ENCODE measurements at places on chromosomes 7 and 10.
A peak's percentile ranks its signal among the peaks of the same experiment; 100 is the strongest.

GRCh38 chr7:139725077-139725476 lies 52.7 kb downstream of the HIPK2 start:
- DNase-seq = peak; percentile 30

DNA sequence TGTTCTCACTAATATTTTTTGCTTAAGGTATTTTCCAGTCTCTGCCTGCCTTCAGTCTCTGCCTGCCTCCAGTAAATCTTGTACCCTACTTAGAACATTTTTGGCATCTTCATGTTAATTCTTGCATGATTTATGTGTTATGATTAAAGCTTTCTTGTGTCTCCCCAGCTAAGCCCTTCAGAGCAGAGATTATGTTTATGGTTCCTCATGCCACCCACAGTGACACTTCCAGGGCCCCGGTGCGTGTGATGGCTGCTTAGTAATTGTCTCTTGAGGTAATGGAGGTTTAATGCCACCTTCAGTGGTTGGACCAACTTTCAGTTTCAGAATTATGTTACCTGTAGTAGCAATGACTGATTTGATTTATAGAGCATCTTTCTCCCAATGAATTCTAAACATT lies 70.6 kb upstream of the MET start:
- no peak for DNase-seq

DNA sequence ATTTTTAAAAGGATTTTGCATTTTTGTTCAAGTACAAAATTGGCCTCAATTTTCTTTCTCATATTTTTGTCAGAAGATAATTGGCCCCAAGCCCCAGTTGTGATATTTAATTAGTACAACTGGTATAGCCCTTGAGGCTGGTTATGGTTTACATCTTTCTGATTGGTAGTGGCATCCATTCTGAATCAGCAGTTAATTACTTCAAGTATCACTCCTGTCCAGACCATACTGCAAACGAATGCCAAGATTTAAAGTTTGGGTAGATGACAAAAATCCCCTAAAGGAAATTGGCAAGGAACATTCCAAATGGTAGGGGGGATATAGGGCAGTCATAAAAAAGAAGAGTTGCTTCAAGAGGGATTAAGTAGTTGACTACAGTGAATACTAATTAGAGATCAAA lies 23.1 kb downstream of the MYPN start:
- no peak for DNase-seq

- no peak for DNase-seq
Observed at GRCh38 chr10:61410353-61411070, 42.7 kb downstream of the TMEM26 start.

DNA sequence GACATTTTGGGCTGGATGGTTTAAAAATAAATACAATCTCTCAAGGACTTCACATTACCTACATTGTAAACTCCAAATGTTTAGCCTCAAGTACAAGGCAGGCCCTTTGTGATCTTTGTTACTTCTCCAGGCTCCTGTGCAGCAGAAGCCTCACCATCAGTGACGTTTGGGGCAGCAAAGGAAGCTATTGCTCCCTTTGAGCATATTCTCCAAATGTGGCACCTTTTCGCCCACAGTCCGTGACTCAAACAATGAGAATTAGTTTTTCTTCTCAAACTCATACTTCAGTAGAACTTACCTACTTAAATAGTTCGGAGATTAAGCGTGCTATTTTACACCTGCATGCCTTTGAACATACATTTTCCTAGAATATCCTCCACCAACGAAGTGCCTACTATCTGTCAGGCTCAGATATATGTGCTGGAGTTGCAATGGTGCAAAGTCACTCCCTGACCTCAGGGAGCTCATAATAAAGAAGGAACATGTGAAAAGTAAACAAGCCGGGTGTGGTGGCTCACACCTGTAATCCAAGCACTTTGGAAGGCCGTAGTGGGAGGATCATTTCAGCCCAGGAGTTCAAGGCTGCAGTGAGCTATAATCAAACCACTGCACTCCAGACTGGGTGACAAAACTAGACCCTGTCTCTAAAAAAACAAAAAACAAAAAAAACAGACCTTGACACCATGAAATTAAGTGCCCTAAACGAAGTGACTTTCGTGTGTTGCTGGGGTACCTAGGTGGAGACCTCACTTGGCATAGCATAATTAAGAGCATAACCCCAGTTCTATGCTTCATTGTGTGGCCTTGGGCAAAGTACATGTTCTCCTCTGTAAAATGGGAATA lies 1.2 kb upstream of the ABCF2 start:
- no peak for DNase-seq

DNA sequence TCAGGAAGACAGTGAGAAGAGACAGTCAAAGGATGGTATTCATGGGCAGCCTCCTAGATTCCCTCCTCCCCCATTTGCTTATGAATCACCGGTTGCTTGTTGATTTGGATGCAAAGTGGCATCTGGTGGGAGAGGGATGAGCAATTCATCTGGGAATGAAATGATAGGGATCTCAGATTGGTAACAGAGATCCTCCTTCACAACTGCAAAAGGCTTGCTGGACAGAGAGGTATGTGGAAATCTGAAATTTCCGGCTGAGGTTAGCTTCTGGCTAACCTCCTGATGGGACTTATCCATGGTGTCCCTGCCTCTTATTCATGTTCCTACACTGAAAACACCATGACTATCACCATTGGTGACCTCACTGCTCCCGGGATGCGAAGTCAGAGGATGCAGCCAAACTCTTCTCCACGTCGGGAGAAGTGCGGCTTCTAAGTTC lies 48.4 kb upstream of the PODXL start:
- DNase-seq = peak; percentile 83

Measured in BJ (cell line).